ENCODE measurements at places on chromosomes 5 and 9. TPM values are rescaled to one million over a fixed set of nuclear protein-coding genes. Genes with fewer than 3 reads are reported as not detected.
A peak's percentile ranks its signal among the peaks of the same experiment; 100 is the strongest.

DNA sequence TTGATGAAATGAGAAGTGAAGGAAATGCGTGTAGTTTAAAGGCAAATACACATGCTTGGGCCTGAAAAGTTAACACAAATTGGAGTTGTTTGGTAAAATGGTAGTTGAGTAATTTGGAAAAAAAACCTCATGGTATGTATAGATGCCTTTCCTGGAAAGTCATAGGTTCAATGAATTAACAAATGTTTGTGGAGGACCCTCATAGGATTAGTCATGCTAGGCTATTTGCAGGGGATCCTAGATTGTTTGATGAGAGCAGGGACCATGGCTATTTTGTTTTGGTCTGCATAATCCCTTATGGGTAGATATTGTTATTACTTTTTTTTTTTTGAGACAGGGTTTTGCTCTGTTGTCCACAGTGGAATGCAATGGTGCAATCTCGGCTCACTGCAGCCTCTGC is 93.5 kb upstream of the NR3C1 start:
- DNase-seq = no peak
- peaks cover 5% of the 10 kb centered on the region for H3K27me3 ChIP-seq
- no peak overlapping the region for H3K4me3 ChIP-seq
- H3K36me3 ChIP-seq = no peaks in the 10 kb centered on the region

DNA sequence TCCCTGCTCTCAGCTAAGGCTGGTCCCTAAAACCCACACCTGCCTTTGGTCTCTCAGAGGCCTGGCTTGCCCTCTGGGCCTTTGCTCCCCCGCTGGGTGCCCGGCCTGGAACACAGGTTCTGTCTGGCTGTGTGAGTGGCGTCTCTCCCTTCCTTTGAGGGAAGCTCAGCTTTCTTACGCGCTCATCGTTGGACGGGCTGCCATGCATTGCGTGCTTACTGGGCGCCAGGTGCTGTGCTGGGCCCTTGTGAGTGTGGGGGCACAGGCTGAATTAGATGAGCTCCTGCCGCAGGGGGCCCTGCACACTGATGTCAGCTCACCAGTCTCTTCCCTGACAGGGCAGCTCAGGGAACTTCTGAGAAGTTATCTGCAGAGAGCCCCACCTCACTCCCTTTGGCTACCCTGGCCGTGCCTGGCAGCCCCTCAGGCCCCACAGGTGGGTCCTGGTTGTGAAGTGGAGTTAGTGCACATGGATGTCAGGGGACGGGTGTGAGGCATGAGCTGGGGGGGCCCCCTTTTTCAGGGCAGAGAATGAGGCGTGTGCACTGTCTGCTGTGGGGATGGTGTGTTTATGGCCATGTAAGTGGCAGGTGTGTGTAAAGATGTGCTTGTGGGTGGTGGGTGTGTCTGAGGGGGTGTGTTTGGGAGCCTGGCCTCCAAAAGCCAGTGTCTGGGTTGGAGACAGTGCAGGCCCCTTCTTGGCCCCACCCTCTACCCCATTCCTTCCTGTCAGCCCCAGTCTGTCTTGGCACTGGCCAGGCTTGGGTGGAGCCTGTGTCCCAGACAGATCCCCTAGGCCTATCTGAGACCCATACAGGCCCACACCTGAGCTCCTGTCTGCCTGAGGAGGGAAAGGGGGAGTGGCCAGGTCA is 7.5 kb upstream of the RMND5B start:
- peaks cover 9% of the 10 kb centered on the region for H3K4me1 ChIP-seq
- H3K27me3 ChIP-seq = no peaks in the 10 kb centered on the region
- H3K36me3 ChIP-seq = no peaks in the 10 kb centered on the region
- H3K4me3 ChIP-seq = no peak overlapping the region
- no peak overlapping the region for H3K27ac ChIP-seq

GRCh38 chr5:27814286-27814685 is 775.9 kb upstream of the CDH9 start:
- H3K4me1 ChIP-seq = no peaks in the 10 kb centered on the region
- no peak overlapping the region for H3K4me3 ChIP-seq
- no peaks in the 10 kb centered on the region for H3K27me3 ChIP-seq
- no peaks in the 10 kb centered on the region for H3K36me3 ChIP-seq

DNA sequence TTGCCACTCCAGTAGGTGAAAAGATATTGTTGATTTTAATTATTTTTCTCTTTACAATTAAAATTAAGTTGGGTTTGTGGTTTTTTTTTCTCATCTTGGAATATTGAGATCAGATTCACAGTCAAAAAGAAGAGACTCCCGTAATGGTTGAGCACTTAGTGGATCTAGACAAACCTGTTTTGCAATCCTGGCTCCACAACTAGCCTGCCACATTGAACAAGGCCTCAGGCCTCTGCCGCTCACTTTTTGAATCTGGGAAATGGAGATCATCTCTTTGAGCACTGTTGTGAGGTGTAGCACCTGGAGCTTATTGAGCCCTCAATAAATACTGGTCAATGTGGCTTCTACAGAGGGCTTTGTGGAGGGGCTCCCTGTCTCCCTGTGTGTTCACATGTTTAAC is 37.1 kb upstream of the RARS1 start:
- H3K36me3 ChIP-seq = no peaks in the 10 kb centered on the region
- H3K27ac ChIP-seq = no peak overlapping the region
- no peak for DNase-seq
- no peaks in the 10 kb centered on the region for H3K27me3 ChIP-seq

DNA sequence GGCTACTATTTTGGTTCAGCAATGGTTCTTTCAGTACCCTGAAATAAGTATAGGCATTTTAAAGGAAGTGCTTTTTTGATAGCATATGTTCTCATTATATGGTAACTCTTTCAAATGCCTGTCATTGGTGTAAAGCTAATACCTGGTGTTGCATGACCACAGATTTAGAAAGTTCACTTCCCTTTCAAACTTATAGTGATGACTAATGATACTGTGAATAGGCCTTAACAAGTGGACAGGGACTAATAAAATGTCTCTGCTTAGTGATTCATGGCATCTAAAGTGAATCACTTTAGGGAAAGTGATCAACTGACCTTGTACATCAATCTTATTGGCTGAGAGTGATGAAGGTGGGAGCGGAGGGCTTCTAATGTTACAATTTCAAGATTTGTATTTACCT is 21.6 kb downstream of the MRPL22 start:
- peaks cover 26% of the 10 kb centered on the region for H3K36me3 ChIP-seq
- no peaks in the 10 kb centered on the region for H3K4me1 ChIP-seq
- no peak overlapping the region for H3K27ac ChIP-seq
- no peak overlapping the region for H3K4me3 ChIP-seq

DNA sequence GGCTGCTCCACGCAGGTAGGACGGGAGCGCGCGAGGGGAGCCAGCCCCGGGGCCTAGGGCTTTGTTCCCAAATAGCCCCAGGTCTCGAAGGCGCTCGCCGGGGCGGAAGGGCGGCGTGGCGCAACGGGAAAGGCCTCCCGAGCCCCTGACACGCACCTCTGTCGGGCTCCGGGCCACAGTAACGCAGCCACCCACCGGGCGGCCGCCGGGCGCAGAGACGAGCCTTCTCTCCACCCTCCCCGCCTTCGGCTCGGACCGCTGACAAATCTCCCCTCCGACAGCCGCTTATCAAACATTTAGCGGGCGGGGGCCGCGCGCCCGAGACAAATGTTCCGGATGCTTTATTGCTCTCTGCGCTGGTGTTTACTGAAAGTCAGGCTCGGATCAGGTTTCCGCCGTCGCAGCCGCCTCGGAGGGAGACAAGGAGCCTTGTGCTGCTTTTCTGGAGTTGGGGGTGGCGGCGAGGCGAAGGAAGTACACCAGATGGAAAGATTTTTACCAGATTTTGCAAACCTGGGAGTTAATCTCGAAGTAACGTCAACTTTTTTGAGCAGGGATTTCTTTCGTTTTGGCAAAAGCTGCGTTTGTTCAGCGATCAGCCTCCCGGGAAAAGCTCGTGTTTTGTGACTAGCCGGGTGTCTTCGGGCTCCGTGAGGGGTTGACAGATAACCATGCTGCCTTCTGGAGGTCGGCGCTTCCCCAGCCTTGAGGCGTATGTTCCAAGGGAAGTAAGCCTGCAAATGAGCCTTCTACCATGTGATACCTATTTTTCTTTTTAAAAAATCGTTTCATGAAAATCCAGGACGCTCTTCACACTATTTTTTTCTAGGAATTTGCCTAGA is 950 bp downstream of the RGMB start:
- H3K4me3 ChIP-seq = peak overlapping the region; percentile 99
- peaks cover 10% of the 10 kb centered on the region for H3K27me3 ChIP-seq
- peak; percentile 76 for DNase-seq
- H3K4me1 ChIP-seq = peaks cover 36% of the 10 kb centered on the region
- peaks cover 3% of the 10 kb centered on the region for H3K36me3 ChIP-seq

Gene DRD1
- total RNA-seq = not detected

Gene PCDHGA4
- total RNA-seq = not detected

Measured in activated naive CD4-positive, alpha-beta T cell treated with anti-CD3 and anti-CD28 coated beads for 36 hours (primary cell).